Fibroblast of the aortic adventitia (primary cell): ENCODE measurements at places on chromosomes 1 and 21.

- DNase-seq, result no peak
Observed at GRCh38 chr1:19074361-19074901, 118.0 kb upstream of the IFFO2 start.

DNA sequence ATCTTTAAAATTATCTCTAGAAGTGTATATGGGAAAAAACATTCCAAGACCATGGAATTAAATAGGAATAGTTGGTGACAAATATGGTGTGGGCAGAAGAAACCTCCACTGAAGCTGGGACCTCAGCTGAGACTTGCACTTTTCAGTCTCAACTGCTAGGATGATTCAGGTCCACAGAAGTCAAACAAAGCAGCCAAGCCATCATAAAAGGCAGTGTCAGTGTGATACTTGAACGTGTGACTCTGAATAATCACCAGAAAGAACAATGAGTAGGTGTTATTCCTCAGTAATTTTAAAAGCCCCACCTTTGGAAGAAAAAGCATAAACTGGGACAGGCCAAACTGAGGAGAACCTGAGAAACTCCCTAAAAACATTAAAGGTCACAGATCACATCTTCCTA, 90.7 kb downstream of the ZNF281 start:
- no peak for DNase-seq

DNA sequence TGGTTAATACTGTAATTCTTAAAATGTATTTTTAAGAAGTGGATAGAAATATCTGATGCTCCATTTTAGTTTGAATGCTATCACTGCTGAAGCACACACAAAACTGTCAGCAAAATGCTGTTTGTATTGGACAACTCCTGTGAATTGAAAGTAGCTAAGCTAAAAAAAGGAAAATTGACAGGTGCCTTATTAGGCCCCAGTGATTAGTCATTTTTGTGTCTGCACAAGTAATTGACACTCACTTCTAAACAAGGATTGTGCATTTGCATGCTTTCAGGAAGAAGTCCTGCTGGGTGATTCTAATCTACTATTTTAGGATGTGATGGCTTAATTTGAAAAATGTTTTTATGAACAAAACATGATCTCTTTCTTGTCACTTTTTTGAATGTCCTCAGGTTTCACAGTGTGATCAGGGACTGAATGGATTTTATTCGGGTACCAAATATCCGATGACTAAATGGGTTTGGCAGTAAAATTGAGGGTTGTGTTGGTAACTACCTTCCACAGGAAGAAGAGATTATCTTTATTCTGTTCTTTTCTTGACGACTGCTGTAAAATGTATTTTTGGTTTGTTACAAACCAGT, 13.0 kb upstream of the MAP3K7CL start:
- no peak for DNase-seq

DNA sequence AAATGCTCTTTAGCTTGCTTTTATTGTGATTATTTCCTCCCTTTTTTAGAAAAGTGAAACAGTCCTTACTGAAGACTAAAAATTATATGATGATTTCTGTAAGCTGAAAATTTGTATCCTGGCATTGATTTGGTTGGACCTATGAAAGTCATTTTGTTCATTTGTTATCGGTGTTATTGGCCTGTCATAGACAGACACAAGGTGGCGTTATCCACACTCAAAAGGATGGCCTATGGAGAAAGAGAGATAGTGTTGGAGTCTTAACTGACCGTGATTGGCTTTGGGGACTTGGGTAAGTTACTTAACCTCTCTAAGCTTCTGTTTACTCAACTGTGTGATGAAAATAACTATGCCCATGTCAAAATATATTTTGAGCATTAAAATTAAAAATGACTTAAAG, 203.6 kb upstream of the CHODL start:
- no peak for DNase-seq

GRCh38 chr21:34679051-34679450, 10.3 kb downstream of the CLIC6 start:
- no peak for DNase-seq

DNA sequence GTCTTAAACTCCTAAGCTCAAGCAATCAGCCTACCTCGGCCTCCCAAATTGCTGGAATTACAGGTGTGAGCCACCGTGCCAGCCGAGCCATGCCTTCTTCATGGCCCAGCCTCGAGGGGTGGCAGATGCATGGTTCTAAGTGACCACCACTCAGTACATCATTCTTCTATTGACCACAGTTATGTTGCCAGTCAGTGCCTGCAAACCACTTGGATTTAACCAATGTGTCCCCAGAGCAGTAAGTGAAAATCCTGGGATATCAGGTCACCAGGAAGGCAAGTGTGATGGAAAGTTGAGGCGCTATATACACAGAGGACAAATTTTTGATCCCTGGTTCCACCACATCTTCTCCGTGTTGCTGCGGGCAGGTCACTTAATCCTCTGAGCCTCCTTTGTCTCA, 37.0 kb upstream of the RD3 start:
- DNase-seq, result no peak

DNA sequence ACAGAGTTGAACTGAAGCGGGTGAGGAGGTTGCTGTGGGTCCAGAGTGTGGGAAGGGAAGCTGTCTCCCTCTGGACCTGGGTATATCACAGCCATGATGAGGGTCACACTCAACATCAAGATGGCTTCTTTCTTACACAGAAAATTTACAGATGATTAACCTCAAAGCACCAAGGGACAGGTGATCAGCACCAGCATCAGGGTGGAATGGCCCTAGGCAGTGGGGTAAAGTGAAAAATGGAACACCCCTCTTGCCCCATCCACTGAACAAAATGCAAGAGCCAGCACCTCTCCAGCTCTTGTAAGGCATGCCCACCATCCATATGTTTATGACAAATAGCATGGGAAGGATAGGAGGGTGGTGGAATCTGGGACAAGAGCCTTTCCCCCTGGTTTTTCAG, 40.3 kb downstream of the HSD3B1 start:
- no peak for DNase-seq

- no peak for DNase-seq
Observed at GRCh38 chr1:97877307-97877706, 43.5 kb downstream of the DPYD start.

DNA sequence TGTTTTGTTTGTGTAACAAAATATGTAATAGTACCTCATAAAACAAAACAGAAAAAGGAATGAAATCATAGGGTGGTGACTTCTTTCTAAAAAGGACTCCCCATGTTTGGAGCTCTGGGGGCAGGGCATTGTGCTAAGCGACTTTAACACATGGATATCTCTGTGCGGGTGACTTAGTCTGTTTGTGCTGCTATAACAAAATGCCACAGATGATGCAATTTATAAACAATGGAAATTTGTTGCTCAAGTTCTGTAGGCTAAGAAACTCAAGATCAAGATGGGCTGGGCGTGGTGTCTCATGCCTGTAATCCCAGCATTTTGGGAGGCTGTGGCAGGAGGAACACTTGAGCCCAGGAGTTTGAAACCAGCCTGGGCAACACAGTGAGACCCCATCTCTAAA, 85.4 kb upstream of the SIM2 start:
- DNase-seq, result no peak

DNA sequence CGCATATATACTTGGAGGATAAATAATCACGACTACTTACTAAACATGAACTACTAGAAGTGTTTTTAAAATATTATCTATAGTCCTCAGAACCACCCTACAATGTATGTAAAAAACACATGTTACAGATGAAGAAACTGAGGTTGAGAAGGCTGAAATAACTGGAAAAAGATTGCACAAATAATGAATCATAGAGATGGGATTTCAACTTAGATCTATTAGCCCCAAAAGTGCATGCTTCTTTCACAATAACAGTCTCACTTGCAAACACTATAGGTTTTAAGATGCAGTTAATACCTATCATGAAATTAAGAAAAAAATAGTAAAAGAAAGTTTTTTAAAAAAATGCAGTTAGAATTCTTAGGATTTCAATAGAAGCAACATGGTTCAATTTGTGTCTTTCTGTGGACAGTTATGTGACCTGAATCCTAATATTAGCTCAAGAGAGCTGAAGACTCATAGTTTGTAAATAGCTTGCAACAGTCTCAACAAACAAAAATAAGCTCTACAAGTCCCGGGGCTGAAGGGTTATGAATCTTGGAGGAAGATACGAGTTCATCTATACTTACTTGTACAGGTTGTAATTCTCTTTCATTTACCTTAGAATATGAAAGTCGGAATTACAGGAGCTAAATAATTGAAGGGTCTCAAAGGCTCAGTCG, 58.6 kb upstream of the NTPCR start:
- DNase-seq, result peak; percentile 43

GRCh38 chr1:78606274-78606673, 14.0 kb upstream of the IFI44L start:
- peak; percentile 19 for DNase-seq

GRCh38 chr1:204974327-204974726, 68.7 kb upstream of the CNTN2 start:
- DNase-seq, result no peak

GRCh38 chr1:158045639-158046038, 52.2 kb downstream of the KIRREL1 start:
- DNase-seq, result peak; percentile 96

DNA sequence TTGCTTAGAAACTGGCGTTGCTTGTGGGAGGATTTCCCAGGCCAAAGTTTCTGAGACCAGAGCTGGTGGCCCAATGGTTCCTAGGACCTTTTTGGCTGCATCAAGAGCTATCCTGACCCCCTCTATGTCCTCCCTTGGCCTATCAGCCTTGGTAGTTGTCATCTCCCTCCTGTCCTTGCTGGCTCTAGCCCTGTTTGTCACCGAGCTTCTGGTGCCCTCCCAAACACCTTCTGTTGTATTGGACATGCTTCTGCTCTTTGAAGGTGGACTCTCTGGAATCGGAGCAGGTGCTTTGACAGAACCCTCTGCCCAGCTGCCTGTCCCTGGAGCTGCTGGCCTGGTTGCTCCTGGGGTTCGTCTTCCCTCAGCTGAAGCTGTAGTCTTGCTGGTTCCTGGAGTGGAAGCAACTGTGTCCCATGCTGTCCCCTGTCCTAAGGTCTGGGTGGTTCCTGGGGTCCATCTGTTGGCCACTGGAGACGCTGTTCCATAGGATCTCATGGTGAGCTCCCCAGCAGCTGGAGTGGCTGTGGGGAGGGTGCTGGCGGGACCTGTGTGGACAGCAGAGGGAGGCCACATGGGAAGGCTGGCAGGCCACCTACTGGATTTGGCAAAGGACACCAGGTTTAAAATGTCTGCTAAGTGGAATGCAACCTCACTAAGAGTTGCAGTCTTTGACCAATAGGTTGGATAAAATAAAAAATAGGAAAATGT, 9.4 kb downstream of the FCAMR start:
- DNase-seq, result no peak

DNA sequence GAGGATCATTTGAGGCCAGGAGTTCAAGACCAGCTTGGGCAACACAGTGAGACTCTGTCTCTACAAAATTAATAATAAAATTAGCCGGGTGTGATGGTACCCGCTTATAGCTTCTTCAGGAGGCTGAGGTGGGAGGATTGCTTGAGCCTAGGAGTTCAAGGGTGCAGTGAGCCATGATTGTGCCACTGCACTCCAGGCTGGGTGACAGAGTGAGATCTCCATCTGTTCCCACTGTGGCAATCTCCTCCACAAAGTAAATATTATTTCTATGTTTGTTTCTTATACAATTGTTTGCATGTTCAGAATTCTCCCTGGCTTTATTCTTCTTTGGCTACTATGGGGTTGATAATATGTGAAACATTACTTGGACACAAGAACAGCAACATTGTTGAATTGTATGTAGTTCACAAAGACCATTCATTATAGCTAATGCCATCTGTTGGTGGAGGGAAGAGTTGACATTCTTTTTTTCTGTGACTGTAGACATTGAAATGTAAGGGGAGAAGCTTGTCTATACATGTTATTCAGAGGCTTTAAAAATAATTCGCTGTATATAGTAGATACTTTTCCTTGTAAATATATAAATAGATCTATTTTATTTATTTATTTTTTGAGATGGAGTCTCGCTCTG, 47.8 kb upstream of the SRSF10 start:
- peak; percentile 83 for DNase-seq

GRCh38 chr1:164781972-164782371, 223.0 kb downstream of the PBX1 start:
- no peak for DNase-seq

DNA sequence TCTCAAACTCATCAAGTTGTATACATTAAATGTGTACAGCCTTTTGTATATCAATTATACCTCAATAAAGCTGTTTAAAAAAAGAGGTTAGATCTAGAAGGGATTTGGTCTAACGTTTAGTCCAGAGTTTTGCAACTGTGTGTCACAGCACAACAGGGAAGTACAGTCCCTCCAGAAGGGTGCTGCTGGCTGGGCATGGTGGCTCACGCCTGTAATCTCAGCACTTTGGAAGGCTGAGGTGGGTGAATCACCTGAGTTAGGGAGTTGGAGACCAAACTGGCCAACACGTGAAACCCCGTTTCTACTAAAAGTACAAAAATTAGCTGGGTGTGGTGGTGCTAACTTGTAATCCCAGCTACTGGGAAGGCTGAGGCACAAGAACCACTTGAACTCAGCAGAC, 78.3 kb upstream of the HAO2 start:
- no peak for DNase-seq

DNA sequence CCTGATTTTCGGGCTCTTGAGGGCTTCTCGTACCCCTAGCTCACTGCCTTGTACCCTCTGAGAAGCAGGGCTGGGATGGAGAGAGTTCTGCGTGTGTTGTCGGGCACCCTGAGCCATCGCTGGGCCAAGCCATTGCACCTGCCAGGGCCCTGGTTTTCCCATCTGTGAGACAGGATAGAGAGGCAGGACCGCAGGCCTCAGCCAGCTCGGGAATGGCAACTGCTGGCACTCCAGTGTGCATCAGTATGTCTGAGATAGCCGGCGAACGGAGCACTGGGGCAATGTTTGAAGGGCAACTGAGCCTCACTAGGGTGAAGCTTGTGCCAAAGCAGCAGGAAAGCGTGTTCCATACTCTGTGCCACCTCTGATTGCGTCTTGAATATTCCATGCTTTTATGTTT, 66.9 kb downstream of the TENT5C start:
- no peak for DNase-seq

- DNase-seq, result no peak
Observed at GRCh38 chr21:43574741-43575472, 84.4 kb downstream of the HSF2BP start.
